Ecto neural progenitor cell (in vitro differentiated cells): ENCODE measurements at places on chromosomes 11 and 22.

GRCh38 chr22:17748555-17749353, 25.5 kb downstream of the BID start:
- DNase-seq: peak; percentile 70

DNA sequence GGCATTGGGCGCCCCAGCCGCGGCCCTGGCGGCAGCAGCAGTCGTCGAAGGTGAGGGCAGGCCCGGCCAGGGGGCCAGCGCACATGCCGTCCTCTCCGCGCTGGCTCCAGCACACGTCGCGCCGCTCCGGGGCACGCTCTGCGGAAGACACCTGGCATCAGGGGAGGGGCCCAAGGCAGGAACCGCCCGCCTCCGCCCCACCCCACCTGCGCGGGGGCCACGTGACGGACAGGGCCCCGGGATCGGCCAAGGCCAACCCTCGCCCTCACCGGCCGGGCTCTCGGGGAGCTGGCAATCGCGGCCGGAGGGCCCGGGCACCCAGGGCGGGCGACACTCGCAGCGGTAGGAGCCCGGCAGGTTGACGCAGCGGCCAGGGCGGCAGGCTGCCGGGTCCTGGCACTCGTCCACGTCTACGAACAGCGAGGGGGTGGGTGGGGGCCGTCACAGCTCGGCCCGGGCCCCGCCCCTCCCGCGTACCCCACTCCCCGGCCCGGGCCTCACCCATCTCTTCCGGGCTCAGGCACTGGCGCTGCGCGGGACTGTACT, 14.9 kb downstream of the SCYL1 start:
- DNase-seq: no peak

- DNase-seq: no peak
Observed at GRCh38 chr11:125123947-125124617, 12.7 kb upstream of the TMEM218 start.

GRCh38 chr22:42131562-42131961, 952 bp upstream of the CYP2D6 start:
- no peak for DNase-seq

GRCh38 chr22:47678636-47679287, 916.3 kb downstream of the TBC1D22A start:
- peak; percentile 39 for DNase-seq

- DNase-seq: no peak
Observed at GRCh38 chr11:74280494-74280893, 30.9 kb downstream of the P4HA3 start.

GRCh38 chr11:71140206-71140919, 112.0 kb downstream of the SHANK2 start:
- DNase-seq: no peak

DNA sequence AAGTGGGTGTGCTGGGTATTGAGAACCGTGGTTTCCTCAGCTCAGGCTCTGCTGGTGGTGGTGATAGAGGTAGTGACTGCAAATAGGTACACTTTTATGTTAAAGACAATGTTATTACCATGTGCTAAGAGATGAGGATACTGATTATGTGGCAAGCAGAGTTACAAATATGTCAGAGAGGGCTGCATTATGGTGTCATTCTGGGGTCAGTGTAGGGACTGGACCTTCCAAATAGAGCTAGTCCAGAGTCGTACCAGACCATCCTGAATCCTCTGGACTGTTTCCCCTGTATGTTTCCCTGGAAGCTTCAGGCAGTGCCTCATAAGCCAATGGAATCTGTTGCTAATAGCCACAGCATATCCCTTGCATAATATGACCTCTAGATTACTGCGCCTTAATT, at the start of gene DNAJB7:
DNAJB7 (minus strand) TSS at position 101 of the 400 bp plus-strand sequence. CDS start 119 bp downstream, outside the sequence.
- DNase-seq: no peak

DNA sequence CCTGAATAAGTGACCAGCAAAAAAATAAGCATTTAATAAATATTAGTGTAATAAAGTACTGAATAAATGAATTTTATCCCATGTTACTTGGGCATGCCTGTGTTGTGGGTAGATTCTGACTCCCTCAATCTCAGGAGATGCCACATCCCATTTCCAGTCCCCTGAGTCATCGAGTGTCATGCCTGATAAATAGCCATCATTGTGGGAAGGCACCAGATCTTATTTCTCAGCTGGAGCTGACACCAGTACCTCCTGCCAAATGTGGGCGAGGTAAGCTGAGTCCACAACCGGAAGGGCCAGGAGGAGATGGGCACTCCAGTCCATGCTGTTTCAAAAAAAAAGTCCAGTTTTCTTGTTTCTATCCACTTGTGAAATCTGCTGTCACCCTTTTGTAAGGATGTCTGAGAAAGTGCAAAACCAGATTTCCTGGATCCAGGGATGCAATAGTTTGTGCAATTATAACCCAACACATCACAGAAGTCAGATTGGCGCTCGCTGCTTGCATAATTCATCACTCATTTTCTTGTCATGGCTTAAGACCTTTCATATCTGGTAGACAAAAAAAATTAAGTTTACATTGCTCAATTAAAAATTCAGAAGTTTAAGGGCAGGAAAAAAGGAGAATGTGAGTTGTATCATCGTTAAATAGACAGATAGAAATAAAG, 311.6 kb downstream of the MIAT start:
- no peak for DNase-seq

DNA sequence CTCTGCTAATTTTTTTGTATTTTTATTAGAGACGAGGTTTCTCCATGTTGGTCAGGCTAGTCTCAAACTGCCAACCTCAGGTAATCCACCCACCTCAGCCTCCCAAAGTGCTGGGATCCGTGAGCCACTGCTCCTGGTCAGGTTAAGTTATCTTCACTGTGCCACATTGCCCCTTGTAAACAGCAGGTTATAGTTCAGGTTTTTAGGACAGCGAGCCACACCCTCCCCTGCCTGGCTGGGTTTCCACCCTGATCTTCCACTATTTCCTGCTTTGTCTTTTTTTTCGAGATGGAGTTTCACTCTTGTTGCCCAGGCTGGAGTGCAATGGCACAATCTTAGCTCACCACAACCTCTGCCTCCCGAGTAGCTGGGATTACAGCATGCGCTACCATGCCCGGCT, 16.1 kb downstream of the ACO2 start:
- DNase-seq: no peak
